NCI-H1417 (cell line): ENCODE measurements at places on chromosomes 13 and 19.

DNA sequence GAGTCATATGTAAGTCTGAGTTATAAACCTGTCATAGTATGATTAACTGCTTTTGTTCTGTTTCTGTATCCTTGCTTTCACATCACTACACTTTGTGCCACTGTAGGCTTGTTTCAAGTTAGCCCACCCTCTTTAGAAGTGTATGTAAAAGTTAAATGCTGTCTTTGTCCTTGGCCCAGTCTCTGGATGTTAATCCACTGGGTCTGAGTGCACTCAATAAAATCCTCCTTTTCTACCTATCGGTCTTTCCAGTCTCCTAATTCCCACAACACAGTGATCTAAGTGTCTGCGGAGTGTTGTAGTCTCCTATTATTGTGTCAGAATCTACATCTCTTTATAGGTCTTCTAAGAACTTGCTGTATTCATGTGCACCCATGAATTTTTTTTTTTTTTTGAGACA is 14.1 kb downstream of the ZNF429 start:
- DNase-seq, result no peak

GRCh38 chr13:39968646-39969475 is 313.4 kb downstream of the COG6 start:
- no peak for DNase-seq

DNA sequence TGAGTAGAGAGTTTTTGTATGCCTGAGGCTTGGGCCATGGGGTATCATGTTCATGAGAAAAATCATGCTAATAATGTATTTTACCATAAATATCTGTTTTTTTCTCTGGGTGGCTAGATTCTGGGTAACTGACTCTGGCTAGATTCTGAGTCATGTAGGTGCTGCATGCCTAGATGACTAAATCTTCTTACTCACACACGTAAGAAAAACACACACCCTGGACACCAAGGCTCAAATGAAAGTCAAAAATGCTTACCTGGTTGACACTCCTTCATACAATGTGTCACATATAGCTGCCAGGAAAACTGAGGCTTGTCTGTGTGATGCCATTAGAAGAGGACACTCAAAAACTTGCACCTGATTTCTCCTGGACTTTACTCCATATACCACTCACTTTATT is 597.4 kb upstream of the SLITRK1 start:
- no peak for DNase-seq

DNA sequence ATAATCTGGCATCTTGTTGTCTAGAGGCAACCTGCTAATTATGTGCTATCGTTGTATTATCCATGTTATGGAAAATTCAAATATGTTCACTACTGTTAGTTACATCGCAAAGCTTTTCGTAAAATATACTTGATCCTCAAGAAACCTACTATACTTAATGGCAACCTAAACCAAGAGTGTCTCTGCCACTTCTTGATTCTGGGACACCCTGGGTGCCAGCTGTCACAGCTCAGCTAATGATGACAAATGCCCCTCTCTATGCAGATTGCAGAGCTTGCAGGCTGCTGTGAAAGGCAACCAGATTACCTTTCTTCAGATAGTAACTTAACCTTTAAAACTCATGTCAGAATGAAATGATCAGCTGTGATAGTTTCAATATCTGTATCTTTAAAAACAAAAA is 8.9 kb upstream of the MAB21L1 start:
- peak; percentile 87 for DNase-seq

DNA sequence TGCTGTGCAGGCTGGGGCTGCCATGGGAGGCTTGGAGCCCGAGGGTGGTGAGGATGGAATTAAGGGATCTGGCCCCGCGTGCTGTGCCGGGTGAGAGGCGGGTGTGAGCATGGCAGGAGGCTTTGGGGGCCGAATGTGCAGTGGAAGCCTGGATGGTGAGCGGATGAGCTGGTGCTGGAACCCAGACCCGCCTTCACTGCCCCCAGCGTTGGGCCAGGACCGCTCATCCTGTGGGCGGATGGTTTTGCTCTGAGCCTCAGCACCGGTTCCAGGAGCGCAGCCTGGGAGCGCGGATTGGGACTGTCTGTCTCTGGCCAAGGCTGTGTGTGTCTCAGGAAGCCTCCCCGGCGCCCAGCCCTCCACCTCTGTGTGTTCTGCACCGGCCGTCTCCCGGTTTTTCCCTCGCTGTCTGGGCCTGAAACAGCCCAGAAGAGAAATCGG is 16.7 kb downstream of the KDM4B start:
- no peak for DNase-seq

GRCh38 chr13:77678691-77679235 is 18.7 kb upstream of the SLAIN1 start:
- no peak for DNase-seq

- DNase-seq, result no peak
These were observed 3.8 kb downstream of the APLP1 start for GRCh38 chr19:35872180-35872579.

GRCh38 chr13:49877629-49878218 is 58.4 kb downstream of the SPRYD7 start:
- DNase-seq, result peak; percentile 34

- DNase-seq, result no peak
These were observed 60.3 kb downstream of the SLC7A9 start for GRCh38 chr19:32809254-32809653.

GRCh38 chr19:41449079-41449864 is 6.3 kb downstream of the ERICH4 start:
- peak; percentile 51 for DNase-seq

DNA sequence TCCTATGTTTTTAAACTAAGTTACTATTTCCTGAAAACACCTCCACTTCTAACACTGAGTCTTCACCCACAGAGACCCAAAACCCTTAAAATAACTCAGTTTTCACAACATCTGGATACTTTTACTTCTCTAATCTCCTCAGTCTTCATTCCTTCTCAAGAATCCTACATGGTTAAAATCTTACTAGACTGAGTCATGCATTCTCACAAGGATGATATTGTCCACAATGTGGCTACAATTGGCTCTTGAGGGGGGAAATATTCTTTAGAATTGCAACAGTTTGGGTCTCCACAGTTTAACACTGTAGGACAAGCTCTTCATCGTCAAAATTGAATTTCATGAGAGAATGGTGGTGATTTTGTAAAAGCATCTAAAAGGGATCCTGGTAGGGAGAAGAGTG is 397.1 kb downstream of the SLITRK5 start:
- DNase-seq, result no peak
